Activated CD8-positive, alpha-beta memory T cell treated with anti-CD3 and anti-CD28 coated beads for 1 hour (primary cell): ENCODE measurements at places on chromosomes 1 and 21.

DNA sequence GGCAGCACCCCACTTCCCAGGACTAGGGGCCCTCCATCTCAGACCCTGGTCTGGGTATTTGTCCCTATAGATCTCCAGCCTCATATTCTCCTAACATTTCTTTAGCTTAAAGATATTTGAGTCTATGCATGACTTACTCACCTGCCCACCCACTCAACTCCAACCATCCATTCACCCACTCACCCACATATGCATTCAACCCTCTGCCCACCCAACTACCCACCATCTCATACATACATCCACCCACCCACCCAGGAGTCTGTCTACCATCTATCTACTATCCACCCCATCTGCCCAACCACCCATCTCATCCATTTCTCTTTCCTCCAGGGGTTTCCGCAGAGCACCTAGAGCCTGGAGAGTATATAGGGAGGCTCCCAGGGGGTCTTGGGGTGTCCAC, 42.7 kb downstream of the FAAH start:
- no peak for DNase-seq

GRCh38 chr1:54375712-54376429, 30.3 kb downstream of the SSBP3 start:
- no peak for DNase-seq

- DNase-seq = no peak
Observed at GRCh38 chr1:241847540-241847795, 536 bp upstream of the EXO1 start.

- DNase-seq = no peak
Observed at GRCh38 chr1:19517017-19517416, 31.7 kb upstream of the CAPZB start.
